Cardiac septum (tissue), 1 donor: ENCODE measurements at places on chromosomes 6 and 20. TPM values are rescaled to one million over a fixed set of nuclear protein-coding genes. Genes with fewer than 3 reads are reported as not detected.

- no peak for DNase-seq
These were observed 112.6 kb upstream of the TRAF3IP2 start for GRCh38 chr6:111718326-111718725.

LY6G6C gene
- not detected for total RNA-seq

- DNase-seq: no peak
These were observed 25.4 kb upstream of the MRPS10 start for GRCh38 chr6:42243046-42243445.

GRCh38 chr6:156752666-156753301 is 24.4 kb upstream of the ARID1B start:
- no peak for DNase-seq

GRCh38 chr6:37689381-37689780 is 8.3 kb downstream of the MDGA1 start:
- DNase-seq: no peak

MYB gene
- 0.24 TPM for total RNA-seq
